A673 (cell line): ENCODE measurements at places on chromosomes 13 and 19. TPM values are rescaled to one million over a fixed set of nuclear protein-coding genes. Genes with fewer than 3 reads are reported as not detected.

PLPPR3 gene
- 13.3 and 20.1 TPM in 2 replicates for total RNA-seq

ZNF793 gene
- 0.83 and 1.2 TPM in 2 replicates for total RNA-seq

- H3K27me3 ChIP-seq, result peaks cover 96% of the 10 kb centered on the region
- DNase-seq, result peak; percentile 23
- no peak overlapping the region for H3K27ac ChIP-seq
- H3K4me1 ChIP-seq, result peaks cover 10% of the 10 kb centered on the region
- H3K36me3 ChIP-seq, result no peaks in the 10 kb centered on the region
- H3K4me3 ChIP-seq, result peak overlapping the region; percentile 49
Observed at GRCh38 chr13:71864986-71865873, 1.8 kb downstream of the DACH1 start.

GRCh38 chr13:102020611-102021216, 381.1 kb downstream of the FGF14 start:
- H3K27ac ChIP-seq, result no peak overlapping the region
- no peaks in the 10 kb centered on the region for H3K36me3 ChIP-seq
- DNase-seq, result no peak
- H3K27me3 ChIP-seq, result no peaks in the 10 kb centered on the region
- H3K4me1 ChIP-seq, result no peaks in the 10 kb centered on the region
- no peak overlapping the region for H3K4me3 ChIP-seq

DNA sequence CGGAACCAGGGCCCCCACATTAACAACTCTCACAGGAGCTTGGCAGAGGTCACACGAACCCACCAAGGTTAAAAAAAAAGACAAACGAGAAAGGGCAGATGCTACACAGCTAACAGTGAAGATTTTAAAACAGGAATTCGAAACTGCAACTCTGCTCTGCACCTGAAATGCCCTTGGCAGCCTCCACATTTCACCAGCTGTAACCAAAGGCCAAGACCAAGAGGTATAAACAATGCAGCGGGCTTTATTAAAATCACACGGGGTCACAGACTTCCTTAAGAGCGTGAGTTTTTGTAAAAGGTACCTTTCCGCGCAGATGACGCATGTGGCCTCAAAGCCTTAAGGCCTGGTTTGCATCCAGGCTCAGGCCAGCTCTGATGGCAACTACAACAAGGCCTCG, 88.2 kb downstream of the STK24 start:
- no peaks in the 10 kb centered on the region for H3K36me3 ChIP-seq
- H3K4me1 ChIP-seq, result peaks cover 34% of the 10 kb centered on the region
- H3K27me3 ChIP-seq, result no peaks in the 10 kb centered on the region
- no peak for DNase-seq
- no peak overlapping the region for H3K4me3 ChIP-seq
